ENCODE measurements at places on chromosomes 3 and 15.

- DNase-seq = no peak
Measured at GRCh38 chr3:141273700-141274410, 42.2 kb downstream of the PXYLP1 start.

DNA sequence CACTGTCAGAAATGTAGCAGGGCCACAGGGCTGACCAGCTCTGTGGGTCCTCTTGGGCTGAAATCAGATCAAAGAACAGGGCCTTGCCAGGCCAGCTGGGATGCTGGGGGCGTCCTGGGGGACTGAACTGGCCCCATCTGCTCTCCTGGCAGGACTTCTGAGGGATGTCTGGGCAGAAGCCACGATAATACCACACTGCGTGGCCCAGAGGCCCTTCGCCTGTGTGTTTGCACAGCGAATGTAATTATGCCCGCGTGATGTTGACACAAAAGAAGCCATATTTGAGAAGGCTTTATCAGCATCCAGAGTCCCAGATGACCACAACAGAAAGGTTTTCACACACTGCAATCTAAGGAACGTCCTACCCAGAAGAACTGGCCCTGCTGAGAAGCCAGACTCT, 174.0 kb downstream of the RAB11A start:
- no peak for DNase-seq

- DNase-seq = no peak
Measured at GRCh38 chr3:44106756-44107155, 134.9 kb upstream of the TOPAZ1 start.

DNA sequence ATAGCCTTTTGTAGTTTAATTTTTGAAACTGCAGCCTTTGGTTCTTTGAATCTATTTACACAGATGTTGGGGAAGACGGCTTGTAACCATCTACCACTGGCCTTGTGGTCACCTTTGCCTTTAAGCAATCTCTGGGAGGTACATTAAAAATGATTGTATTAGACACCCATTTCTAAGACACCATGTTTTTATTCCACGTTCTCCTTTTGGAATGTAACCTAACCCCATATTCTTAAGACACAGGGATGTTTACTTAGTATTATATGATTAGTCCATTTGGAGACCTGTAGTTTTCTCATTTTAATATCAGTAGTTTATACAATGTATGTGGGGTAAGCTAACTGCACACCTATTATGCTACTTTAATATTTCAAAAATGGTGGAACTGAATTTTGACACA, 175.1 kb upstream of the PLSCR5 start:
- DNase-seq = no peak

DNA sequence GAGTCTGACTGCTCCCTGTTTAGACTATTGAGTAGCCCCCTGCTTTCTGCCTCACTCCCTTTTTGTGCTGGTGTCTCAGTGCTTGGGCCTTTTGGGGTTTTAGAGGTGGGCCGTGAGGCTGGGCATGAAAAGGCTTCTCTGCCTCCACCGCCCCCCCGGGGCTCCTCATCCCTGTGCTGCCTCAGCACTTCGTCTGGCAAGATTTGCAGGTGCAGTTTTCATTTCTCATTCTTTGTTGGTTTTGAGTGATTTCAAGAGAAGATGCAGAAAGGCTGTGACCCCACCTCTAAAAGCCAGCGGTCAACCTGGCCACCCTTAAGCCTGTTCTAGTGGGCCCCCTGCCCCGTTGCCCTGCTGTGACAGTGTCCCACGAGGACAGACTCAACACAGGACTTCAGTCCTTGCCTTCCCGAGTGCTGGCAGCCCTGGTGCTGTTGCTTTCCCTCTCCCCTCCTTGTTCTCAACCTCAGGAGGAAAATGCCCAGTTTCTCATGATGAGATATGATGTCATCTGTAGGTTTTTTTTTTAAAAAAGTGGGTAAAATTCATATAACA, 38.0 kb downstream of the APBA2 start:
- DNase-seq = no peak

DNA sequence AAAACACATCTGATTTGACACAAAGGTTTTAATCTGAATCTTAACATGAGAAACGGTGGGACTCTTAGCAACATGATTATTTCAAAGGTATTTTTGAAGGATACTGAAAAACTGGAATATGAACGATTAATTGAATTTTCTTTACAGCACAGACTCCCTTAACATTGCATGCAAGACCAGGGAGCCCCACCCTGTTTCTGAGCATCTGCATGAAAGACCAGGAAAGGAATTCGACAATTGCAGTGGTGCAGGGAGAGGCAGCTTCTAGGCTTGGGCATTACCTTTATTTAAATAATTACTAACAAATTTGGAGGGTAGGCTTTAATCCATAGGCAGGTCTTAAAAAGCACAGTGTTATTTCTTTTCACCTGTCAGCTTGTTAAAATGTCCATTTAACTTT, 240.6 kb upstream of the TOPAZ1 start:
- no peak for DNase-seq

- DNase-seq = no peak
Measured at GRCh38 chr3:43949594-43949993, 258.9 kb downstream of the ABHD5 start.

GRCh38 chr15:41798607-41799487, 24.6 kb downstream of the MAPKBP1 start:
- DNase-seq = no peak

DNA sequence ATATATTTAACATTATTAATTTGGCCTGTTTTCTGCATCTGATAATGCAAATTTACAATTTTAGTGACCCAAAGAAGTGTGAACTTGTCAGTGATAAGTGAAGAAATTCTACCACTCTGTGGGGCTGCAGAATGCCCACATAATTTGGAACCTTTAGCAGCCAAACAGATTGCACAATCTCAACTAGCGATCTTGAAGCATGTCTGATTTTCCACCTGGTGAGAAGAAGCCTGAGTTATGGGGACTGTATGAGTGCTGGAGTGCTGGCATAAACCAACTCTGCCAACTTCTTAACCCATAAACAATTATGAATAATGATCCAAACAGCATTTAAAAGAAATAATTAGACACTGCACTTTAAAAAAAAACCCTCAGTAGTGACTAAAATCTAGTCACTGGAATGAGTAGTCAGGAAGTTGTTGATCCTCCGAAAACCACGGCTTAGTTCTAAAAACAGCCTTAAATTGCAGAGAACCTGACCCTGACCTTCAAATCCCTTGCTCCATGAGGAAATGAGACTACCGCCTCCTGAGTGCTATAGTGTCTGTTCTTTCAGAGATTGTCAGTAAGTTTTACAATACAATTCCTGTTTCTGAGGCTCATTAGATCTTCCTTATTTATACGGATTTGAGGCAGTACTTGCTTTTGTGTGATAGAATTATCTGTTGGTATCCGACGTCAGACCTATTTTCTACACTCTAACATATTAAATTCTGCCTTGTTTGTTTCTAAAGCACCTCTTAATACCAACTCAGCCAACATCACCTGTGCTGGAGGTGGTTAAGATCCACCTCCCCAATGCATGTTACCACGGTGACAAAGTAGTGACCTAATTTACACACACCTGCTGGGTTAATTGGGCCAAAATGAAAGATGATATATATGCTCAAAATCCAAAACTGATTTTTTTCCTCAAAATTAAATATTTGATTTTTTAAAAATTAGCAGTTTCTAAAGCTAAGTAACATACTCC, 267.7 kb downstream of the ZBTB20 start:
- DNase-seq = no peak
